ENCODE measurements at places on chromosomes 4 and X.

DNA sequence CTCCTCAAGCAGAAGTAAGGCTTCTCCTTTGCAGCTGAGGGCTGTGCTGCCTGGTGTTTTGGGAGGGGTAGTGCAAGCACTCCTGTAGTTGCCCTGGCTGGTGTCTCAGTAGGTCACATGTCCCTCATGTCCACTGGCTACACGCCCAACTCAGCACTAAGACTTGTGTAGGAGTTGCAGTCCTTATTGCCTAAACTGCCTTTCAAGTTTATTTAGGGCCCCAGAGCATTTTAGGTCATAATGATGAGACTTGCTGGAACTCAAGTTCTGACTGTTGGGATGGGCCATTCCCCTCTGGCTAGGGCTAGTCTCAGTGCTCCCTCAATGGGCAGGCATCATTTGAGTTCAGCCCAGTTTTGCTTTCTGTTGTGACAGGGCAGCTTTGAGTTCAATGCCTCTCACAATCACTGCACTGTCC lies 44.1 kb downstream of the PPM1K start:
- no peak for DNase-seq

GRCh38 chrX:139783959-139784358 lies 76.0 kb upstream of the MCF2 start:
- no peak for DNase-seq

DNA sequence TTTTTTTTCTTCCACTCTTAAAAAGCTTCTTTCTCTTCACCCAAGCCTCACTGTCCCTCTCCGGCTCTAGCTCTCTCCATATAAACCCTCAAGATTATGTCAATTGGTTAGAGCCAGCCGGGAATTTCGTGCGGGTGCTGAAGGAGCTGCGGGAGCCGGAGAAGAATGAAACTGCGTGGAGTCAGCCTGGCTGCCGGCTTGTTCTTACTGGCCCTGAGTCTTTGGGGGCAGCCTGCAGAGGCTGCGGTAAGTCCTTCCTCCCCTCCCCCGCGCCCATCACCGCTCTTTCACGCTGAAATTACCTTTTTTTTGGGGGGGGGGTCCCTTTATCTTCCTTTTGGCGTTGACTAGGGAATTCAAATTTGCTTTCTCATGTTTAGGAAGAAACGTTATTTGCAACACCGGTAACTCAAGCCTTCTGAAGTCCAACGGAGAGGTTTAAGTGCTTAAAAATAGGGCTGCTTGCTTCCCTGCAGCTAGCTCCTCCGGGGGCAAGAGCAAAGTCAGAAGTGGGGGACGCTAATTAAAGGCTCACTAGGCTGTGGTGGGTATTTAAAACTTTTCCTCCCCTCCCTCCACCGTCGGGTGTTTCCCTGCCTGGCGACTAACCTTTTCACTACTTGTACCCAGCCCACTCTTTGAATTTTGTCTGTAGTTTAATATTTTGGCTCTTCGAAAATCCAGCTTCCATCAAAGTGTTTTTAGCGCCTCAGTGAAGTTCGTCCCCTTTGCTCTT lies 491 bp downstream of the COL4A5 start:
- DNase-seq: no peak

DNA sequence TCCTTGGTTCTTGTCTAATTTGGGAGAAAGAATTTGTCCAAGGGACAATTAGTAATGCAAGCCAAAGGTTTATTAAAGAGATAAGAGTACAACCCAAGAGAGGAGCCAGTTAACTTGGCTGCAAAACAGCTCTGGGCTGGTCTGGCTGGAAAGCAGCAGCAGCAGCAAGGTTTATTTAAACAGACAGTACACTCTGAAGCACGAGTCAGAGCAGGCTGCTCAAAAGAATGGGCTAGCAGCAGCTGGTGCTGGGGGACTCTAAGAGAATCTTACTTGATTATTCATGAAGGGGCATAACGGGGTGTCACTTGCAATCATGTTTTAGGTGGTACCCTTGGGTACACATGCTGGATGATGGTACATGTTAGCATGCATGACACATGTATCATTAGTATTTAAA lies 17.1 kb upstream of the CT47C1 start:
- no peak for DNase-seq
